GOT3 (cell line): ENCODE measurements at places on chromosomes 16 and 17.

- no peak for DNase-seq
Observed at GRCh38 chr16:29315046-29315445, 91.5 kb downstream of the NPIPB11 start.

GRCh38 chr17:17749921-17750320 lies 68.7 kb downstream of the RAI1 start:
- no peak for DNase-seq

GRCh38 chr17:30517786-30518185 lies 40.6 kb downstream of the GOSR1 start:
- no peak for DNase-seq

GRCh38 chr16:19474617-19475016 lies 47.3 kb downstream of the GDE1 start:
- DNase-seq, result no peak

DNA sequence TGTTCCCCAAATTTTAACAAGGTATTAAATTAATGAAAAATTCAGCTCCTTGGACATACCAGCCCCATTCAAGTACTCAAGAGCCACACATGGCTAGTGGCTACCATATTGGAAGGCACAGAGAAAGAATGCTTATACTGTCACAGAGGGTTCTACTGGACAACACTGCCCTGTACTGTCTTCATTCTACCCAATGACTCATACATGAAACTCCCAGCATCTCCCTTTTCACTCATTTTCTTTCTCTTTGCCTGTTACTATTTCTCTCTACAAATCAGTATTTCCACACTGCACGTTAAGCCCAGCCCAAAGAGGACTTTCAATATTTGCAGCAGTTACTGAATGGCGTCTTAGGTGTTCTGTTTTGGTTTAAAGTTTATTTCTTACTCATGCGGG lies 72.1 kb upstream of the RCVRN start:
- DNase-seq, result no peak

- no peak for DNase-seq
Observed at GRCh38 chr16:72805486-72805885, 242.4 kb downstream of the ZFHX3 start.

DNA sequence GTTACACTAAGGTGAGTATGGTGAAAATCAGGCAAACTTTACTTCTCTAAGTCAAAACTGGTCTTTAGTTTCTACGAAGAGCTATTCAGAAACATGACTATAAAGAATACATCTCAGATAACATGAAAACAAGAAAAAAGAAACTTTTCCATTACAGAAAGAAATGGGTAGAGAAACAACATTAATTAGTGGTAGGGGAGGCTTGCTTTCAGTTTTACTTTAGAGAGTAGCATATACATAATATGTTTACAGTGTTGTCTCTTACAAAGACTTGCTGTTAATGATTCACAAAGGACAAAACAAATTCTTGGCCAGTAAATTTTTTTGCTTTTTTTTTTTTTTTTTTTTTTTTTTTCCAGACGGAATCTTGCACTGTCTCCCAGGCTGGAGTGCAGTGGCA lies 34.2 kb downstream of the CRLF3 start:
- no peak for DNase-seq

DNA sequence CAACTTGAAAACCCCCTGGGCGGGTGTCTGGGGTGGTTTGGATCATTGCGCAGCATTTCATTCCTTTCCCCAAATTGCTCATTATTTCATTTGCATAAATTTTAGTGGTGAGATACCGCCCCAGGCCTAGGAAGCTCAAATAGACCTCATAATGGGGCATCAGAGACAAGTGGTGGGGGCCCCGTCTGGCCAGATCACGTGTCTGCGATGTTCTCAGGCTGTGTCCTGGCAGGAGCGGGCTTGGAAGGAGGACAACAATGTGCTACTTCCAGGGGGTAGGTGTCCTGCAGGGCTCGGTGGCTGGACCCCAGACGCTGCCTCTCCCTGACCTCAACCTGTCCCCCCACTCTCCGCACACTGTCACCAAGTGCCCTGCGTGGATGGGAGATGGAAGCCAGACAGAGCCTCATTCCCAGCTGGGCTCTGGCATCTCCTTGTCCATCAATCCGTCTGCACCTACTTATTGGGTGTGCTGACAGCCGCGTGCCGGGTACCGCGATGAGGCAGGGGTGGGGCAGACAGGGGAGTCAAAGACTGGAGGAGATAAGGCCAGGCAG lies 116.9 kb downstream of the NTN1 start:
- DNase-seq, result no peak

DNA sequence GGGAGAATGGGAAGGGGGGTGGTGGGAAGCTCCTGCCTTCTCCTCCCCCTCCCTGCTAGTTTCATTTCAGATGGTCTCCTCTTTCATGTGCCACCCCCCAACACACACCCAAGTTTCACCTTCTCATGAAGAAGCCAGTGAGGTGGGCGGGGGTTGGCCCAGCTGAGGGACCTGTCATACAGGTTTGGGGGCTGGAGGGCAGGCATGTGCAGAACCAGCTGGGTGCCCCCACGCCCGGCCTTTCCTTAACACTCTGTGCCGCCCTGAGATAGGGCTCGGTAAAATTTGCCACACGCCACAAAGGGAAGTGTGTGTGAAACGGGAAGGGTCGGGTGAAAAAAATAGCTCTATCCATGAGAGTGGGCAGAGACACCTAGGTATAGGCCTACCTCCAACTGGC lies 57.4 kb downstream of the PIPOX start:
- DNase-seq, result no peak
